ENCODE measurements at places on chromosomes 2 and 18.

- DNase-seq, result no peak
Observed at GRCh38 chr2:209721497-209721896, 50.1 kb upstream of the UNC80 start.

- no peak for DNase-seq
Observed at GRCh38 chr2:127043367-127044164, 63.4 kb downstream of the BIN1 start.

GRCh38 chr18:44927127-44927849, 246.6 kb downstream of the SETBP1 start:
- no peak for DNase-seq

GRCh38 chr2:210376694-210377093, 61.7 kb upstream of the MYL1 start:
- no peak for DNase-seq

GRCh38 chr18:2237706-2238105, 333.6 kb downstream of the METTL4 start:
- DNase-seq, result no peak

Data from Right ventricle myocardium inferior (tissue), 1 donor.